ENCODE measurements at places on chromosomes 5 and 9.

- DNase-seq: no peak
Measured at GRCh38 chr9:137799630-137799983, 78.0 kb upstream of the CACNA1B start.

- no peak for DNase-seq
Measured at GRCh38 chr5:170538696-170539586, 35.1 kb downstream of the KCNIP1 start.

DNA sequence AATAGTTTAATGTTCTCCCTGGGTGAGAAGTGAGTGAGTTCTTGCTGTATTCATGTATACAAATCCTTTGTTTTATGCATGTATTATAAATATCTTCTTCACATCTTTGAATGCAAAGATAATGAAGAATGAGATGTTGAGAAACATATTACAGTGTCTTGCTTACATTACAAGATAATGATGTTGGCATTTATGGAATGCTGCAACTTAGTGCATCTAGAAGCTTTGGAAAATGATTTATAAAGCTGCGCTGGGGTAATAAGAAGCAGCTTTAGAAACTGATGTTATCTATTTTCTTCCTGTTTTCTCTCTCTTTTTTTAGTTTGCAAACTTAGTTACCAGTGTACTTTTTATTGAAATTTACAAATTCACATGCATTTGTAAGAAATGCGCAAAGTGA is 673.4 kb downstream of the KCTD16 start:
- DNase-seq: no peak

GRCh38 chr9:98314381-98315066 is 59.1 kb upstream of the TBC1D2 start:
- no peak for DNase-seq

DNA sequence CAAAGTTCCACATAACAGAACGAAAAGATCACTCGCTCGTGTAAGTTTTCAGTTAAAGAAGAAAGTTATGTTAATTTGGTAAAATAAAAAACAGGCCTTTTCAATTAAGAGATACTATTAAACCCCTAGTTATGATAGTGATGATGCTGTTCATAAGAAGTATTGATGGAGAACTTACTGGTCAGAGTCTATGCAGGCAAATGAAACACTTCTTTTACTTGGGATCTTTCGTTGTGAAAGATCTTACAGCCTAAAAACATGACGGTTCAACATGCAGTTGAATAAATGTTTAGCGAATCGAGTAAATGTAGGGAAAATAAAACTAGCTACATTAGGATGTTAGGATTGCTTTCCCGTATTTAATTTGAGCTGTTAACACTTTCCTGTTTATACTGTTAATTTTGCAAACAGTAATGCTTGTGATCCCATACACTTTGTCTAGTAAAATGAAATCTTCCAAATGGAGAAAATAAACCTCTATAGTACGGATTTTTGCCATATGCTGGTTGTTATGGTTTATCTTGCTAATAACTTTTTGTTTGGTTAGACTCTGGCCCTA is 2.0 kb downstream of the RHOBTB3 start:
- DNase-seq: no peak

DNA sequence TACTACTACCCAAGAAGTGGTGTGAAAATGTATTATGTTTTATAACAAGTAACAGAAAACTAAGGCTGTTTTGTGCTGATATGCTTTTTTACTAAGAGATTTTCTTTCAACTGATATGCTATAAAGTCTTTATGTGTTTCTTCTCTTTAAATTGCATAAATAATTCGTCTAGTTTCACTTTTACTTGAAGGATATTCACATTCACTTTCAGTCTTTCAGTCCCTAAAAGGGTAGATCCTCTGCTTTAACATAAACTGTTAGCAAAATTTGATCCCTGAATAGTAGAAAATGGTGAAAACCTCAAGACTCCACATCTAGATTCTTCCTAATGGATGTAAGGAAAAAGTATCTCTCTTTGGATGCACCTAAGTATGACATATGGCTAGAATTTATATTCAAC is 69.0 kb upstream of the FST start:
- no peak for DNase-seq

- DNase-seq: no peak
Measured at GRCh38 chr9:89484475-89485404, 13.2 kb downstream of the SEMA4D start.

DNA sequence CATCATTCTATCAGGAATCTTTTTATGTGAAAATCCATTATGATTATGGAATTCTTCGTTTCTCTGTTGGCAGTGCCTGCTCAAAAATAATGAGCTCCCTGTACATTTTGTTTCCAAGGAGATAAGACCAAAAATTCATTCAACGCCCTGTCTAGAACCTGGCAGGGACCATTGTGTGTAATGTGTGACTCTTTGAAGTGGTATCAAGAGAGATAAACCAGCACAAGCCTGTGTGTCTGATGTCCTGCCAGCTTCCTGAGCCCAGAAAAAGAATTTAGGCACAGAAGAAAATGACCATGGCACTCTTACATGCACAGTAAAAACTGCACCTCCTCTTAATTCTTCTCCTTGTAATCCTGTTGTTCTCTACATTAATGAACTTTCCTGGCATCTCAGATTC is 177.4 kb downstream of the SAXO1 start:
- DNase-seq: no peak

DNA sequence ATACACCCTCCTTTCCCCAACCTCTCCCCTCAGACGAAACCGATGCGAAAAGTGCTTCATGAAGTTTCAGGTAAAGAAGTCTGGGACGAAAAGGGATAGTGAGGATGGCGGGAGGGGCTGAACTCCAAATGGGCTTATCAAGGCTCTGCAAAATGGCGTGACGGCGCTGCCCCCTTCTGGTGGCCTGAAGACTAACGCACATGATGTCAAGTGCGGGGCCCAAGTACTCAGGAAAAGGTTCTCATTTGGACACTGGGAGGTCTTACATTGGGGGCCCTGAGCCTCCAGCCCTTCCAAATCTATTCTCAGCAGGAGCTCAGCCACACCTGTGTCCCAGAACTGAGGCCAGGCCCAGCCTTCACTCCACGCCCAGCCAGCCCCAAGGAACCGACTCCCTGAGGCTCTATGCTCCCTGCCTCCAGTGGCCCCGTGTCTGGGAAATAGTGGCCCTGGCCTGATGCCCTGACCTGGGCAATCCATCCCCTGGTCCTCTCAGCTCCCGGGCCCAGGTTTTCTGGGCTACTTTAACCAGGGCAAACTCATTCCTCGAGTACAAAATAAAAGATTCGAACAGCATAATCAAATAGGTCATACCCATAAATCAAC is 119.9 kb downstream of the KCNIP1 start:
- no peak for DNase-seq

GRCh38 chr5:13249854-13250253 is 694.6 kb downstream of the DNAH5 start:
- DNase-seq: no peak

- peak; percentile 36 for DNase-seq
Measured at GRCh38 chr5:95664204-95664786, 17.7 kb downstream of the RFESD start.

DNA sequence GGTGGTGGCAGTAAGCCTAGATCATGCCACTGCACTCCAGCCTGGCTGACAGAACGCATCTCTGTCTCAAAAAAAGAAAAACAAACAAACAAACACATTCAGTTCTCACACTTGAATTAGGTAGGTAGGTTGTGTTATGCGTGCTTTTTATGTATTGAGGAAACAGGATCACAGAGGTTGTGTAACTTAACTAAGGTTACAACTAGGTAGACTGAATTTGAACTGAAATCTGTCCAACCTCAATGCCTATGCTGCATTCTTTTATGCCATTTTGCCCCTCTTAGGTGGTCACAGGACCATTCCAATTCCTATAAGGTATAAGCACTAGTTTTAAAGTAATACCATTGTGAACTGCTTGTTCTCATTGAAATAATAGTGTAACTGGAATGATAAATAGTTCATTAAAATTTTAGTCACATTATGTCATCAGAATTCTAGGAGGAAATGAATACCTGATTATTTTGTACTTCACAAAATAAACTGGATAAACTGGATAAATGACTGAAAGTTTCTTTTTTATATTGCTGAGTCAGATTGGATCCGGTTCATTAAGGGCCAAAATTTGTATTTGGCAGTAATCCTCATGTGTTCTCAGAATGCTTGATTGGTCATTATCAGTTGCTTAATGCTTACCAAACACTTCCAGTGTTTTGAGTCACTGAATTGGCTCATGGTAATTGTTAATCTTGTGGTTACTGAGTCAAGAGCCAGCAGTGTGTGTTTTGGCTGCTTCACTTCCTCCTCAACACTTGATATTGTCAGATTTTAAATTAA is 7.1 kb downstream of the UBAP1 start:
- DNase-seq: peak; percentile 81

DNA sequence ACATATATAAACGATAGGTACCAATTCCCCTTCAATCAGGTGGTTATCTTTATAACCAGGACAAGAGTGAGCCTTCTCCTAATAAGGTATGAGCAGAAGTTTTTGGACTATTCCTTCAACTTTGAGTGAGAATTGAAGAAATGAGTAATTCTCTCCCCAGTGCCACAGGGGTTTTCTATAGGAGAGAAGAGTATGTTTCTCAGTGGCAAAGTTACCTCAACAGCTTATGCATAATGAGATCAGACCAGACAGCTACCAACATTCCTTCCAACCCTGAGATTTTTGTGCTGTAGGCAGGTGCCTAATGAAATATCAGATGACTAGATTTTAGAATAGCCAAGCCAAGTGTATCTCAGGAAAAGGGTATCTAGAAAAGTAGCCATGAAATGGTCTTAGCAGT is 40.9 kb downstream of the ABLIM3 start:
- no peak for DNase-seq

- no peak for DNase-seq
Measured at GRCh38 chr5:10563945-10564837, at the start of gene ANKRD33B. Gene ANKRD33B, plus strand, starts transcription at chr5:10564070. Its CDS starts 398 bp downstream, at chr5:10564468.

DNA sequence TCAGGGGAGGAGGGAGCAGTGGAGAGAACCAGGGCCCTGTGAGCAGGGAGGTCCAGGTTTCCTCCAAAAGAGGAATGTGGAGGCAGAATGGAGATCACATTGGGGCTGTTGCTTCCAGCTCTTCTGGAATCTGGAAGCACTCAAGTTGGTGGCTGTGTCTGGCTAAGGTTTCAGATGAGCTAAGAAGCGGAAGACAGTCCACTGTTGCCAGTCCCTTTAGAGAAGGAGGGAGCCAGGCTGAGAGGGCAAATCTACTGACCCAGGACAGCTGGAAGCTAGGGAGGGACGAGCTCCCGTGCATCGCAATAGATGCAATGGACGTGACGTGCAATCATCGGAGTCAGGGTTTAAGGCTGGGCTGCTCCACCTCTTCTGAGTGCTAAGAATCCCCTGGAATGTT is 71.2 kb downstream of the TENT4A start:
- DNase-seq: no peak

DNA sequence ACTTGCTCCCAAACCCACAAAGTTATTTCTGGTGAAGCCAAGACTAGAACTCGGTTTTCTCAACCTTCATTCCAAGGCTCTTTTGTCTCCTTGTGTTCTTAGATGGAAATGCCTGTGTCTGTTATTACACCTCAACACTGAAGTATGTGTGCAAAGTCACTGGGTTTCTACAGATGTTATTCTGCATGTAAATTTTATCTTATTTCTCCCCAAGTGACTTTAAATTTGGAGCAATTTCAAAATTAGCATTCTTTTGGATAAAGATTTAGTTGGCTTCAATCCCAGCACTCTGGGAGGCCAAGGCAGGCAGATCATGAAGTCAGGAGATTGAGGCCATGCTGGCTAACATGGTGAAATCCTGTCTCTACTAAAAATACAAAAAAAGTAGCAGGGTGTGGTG is 104.4 kb upstream of the GNA14 start:
- no peak for DNase-seq

GRCh38 chr5:125612181-125612721 is 811.0 kb upstream of the GRAMD2B start:
- peak; percentile 12 for DNase-seq

- no peak for DNase-seq
Measured at GRCh38 chr5:20114526-20114925, 126.5 kb upstream of the CDH18 start.

GRCh38 chr5:150671509-150672236 is 10.6 kb downstream of the MYOZ3 start:
- no peak for DNase-seq

- no peak for DNase-seq
Measured at GRCh38 chr5:135318037-135318436, 81.0 kb downstream of the MACROH2A1 start.

DNA sequence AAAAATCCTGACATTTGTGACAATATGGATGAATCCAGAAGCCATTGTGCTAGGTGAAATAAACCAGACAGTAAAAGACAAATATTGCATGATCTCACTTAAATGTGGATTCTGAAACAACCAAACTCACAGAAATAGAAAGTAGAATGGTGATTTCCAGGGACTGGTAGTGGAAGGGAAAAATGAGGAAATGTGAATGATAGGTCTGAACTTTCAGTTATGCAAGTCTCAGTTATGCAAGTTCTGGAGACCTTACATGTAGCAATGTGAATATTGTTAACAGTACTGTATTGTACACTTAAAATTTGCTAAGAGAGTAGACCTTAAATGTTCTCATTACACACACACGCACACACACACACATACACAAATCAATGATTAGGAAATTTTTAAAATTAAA is 84.9 kb downstream of the SLCO4C1 start:
- no peak for DNase-seq

DNA sequence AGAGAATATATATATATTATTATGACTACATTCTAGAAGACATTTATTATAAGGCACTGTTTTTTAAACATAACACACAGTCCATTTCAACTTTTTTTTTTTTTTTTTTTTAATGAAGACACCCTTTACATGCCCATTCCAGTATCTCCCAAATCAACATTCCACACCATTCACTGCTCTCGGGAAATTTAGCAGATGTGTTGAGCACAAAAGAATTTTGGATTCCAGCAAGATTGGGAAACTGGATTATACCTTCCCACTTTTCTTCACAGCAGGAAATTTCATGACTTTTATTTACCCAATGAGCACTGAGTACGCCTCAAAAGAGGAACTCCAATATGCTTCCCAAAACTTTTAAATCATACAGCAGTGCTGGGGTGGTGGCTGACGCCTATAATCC is 333.6 kb upstream of the DAB2 start:
- no peak for DNase-seq

GRCh38 chr9:138058181-138058580 is 180.6 kb downstream of the CACNA1B start:
- DNase-seq: no peak

- DNase-seq: no peak
Measured at GRCh38 chr9:105178076-105178475, 66.4 kb upstream of the SLC44A1 start.

DNA sequence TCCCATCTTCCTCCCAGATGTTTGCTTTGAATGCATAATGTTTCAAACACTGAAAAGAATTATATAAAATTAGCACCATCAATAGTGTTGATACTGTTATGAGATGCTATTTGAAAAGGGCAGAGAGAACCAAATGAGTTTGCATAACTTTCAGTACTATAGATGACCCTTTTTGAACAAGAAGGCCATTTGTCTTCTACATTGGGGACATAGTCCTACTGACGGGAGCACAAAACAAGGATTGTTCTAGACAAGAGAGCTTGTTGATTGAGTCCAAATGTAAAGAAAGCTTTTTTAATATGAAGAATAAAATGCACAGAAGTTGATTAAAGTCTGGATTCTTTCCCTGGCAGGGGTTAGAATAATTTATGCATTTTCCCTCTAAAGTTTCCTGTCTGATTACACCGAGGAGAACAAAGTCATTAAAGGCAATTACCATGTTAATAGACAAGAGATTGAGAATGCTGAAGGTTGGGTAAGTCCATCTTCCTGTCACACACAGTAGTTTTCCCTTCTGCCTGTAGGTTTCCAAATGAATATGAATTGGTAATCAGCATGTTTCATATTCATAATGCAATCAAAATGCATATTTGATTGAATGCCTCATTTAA is 32.8 kb upstream of the ADCY2 start:
- no peak for DNase-seq
